GM13977 (cell line): ENCODE measurements at places on chromosomes 5 and 9.

DNA sequence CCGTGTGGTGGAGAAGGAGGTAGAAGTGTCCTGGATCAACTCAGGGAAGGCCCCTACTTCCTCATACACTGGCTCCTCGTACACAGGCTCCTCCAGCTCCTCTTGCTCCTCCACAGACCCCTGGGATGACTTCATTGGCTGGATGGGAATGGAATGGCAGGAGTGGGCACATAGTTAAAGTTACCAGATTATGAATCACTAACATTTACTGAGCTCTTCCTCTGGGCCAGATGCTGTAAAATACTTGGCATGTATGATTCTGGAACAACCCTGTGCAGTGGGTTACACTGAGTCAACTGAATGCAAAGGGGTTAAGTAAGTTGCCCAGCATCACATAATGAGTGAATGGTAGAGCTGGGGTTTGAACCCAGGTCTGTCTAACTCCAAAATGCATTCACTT is 3.1 kb upstream of the FCHSD1 start:
- DNase-seq, result no peak

- DNase-seq, result no peak
These were observed 167.0 kb downstream of the TTC39B start for GRCh38 chr9:15140051-15140450.

- DNase-seq, result no peak
These were observed 13.0 kb upstream of the FGD3 start for GRCh38 chr9:92934321-92934720.

GRCh38 chr5:138720840-138721239 is 32.4 kb upstream of the CTNNA1 start:
- DNase-seq, result no peak

- no peak for DNase-seq
These were observed 114.3 kb downstream of the CRB2 start for GRCh38 chr9:123470121-123470782.

GRCh38 chr9:20382460-20383071 is 239.7 kb downstream of the MLLT3 start:
- no peak for DNase-seq

DNA sequence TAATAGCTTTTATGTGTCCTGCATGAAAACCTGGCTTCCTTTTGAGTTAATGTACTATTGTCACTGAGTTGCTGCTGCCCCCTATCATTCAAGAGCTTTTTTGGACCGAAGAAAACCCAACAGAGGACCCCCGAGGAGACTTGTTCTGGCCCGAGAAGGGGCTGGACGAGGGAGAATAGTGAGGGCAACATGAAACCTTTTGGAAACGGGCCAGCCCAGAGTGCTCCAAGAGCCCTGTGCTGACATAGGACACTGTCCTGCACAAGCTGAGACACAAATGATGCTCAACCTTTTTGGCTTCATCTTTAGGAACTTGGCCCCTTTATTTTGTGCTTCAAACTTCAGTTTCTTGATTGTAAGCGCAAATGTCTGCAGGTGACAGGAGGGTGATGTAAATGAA is 4.0 kb upstream of the GADD45G start:
- DNase-seq, result no peak

DNA sequence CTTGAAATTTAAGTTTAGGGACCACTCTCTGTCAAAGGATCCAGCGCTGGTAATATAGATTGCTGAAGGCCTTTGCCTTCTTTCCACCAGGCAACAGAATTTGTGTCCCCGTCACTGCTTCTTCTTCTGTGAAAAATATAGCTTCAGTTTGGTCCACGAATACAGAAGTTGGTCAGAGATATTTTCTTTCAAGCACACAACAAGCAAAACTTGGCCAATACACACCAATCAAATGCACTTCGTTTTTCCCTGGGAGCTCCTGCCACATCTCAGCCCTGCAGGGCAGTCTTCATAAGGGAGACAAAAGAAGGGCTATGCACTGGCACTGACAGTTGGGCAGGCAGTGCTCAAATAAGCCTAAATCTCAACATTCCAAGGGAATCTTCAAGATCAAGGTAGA is 22.9 kb downstream of the HAVCR2 start:
- no peak for DNase-seq

- no peak for DNase-seq
These were observed 14.0 kb downstream of the SLC6A3 start for GRCh38 chr5:1431021-1431811.

DNA sequence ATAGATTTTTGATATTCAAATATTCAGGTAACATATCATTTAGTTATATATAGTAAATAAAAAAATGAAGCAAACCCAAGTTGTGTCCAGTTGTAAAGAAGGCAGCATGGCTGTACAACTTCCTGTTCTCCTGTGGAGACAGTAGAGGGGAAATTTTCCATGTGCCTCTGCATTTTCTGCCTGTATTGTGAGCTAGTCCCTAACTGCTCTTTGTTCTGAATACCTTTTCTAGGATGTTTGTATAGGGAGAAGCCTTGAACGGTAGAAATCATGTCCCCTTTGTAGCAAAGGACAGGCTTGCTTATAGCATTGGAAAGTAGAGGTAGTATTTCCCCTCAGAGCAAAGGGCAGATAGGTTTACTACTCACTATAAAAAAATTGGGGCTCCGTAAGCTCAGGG is 13.3 kb upstream of the RPS23 start:
- DNase-seq, result no peak

GRCh38 chr5:76556511-76557221 is 66.5 kb downstream of the F2RL2 start:
- DNase-seq, result peak; percentile 75
